ENCODE measurements at places on chromosomes 4 and X. TPM values are rescaled to one million over a fixed set of nuclear protein-coding genes. Genes with fewer than 3 reads are reported as not detected.

SPACA5 gene
- not detected for total RNA-seq

PRRG1 gene
- not detected for total RNA-seq

GRCh38 chrX:126701380-126701779, 118.1 kb upstream of the PRR32 start:
- H3K4me1 ChIP-seq: no peaks in the 10 kb centered on the region
- H3K4me3 ChIP-seq: no peak overlapping the region
- no peak overlapping the region for H3K27ac ChIP-seq
- no peak for DNase-seq
- H3K36me3 ChIP-seq: no peaks in the 10 kb centered on the region

DNA sequence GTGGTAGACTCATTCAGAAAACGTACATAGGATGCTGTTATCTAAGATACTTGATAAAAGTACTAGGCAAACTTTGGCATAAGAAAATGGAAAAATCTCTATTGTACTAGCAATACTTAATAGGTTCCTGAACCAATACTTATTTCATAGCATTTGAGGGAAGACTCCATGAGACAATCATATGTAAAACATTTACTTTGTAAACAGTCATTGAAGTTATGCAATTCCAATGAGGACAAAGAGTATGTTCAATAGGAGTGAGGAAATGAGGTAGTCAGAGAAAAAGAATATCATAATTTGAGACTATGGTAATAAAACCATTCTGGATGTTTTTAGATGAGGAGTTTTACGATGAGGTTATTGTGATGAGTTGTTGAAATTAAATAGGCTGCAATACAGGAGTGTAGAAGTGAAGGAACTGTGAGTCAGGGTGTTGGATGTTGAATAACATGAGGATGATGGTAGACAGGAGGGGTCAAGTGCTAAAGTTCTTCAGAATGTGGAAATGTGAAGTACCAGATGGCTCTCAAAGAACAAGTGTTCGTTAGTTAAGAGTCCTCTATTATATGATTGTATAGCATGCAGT, 397.9 kb downstream of the PPP3CA start:
- H3K27me3 ChIP-seq: peaks cover 12% of the 10 kb centered on the region
- no peak for DNase-seq
- H3K4me3 ChIP-seq: no peak overlapping the region
- H3K36me3 ChIP-seq: no peaks in the 10 kb centered on the region
- H3K4me1 ChIP-seq: peaks cover 4% of the 10 kb centered on the region

GRCh38 chr4:122875949-122876348, 46.4 kb downstream of the NUDT6 start:
- no peak for DNase-seq
- no peak overlapping the region for H3K4me3 ChIP-seq
- H3K4me1 ChIP-seq: no peaks in the 10 kb centered on the region
- H3K27ac ChIP-seq: no peak overlapping the region
- peaks cover 2% of the 10 kb centered on the region for H3K36me3 ChIP-seq

GRCh38 chrX:88621278-88621677, 125.7 kb upstream of the CPXCR1 start:
- no peak overlapping the region for H3K4me3 ChIP-seq
- no peak for DNase-seq
- no peaks in the 10 kb centered on the region for H3K36me3 ChIP-seq
- no peak overlapping the region for H3K27ac ChIP-seq

DNA sequence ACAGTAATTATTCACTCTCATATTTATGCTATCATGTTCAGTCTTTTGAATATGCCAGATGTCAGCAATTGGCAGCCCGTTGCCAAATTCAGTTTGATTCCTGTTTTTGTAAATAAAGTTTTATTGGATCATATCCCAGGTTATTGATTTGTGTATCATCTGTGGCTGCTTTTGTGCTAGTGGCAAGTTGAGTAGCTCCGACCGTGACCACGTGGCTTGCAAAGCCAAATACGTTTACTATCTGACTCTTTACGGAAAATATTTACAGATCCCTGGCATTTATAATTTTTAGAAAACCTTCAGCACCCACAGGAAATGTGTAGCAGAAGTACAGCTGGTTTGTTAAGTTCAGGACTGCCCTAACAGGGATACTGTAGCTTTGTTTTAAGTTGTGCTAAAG, 67.4 kb downstream of the VCX2 start:
- H3K27ac ChIP-seq: no peak overlapping the region
- no peaks in the 10 kb centered on the region for H3K4me1 ChIP-seq
- no peaks in the 10 kb centered on the region for H3K27me3 ChIP-seq
- peaks cover 2% of the 10 kb centered on the region for H3K36me3 ChIP-seq
- DNase-seq: no peak

- H3K4me3 ChIP-seq: no peak overlapping the region
- H3K4me1 ChIP-seq: no peaks in the 10 kb centered on the region
- no peak for DNase-seq
- H3K27ac ChIP-seq: no peak overlapping the region
- H3K27me3 ChIP-seq: peaks cover 12% of the 10 kb centered on the region
Measured at GRCh38 chr4:2064276-2064991, 5.3 kb downstream of the NAT8L start.

All from activated naive CD8-positive, alpha-beta T cell treated with anti-CD3 and anti-CD28 coated beads for 36 hours (primary cell).